CD4-positive, alpha-beta T cell treated with Interleukin-4 for 1 hour (primary cell): ENCODE measurements at places on chromosomes 13 and 19.

DNA sequence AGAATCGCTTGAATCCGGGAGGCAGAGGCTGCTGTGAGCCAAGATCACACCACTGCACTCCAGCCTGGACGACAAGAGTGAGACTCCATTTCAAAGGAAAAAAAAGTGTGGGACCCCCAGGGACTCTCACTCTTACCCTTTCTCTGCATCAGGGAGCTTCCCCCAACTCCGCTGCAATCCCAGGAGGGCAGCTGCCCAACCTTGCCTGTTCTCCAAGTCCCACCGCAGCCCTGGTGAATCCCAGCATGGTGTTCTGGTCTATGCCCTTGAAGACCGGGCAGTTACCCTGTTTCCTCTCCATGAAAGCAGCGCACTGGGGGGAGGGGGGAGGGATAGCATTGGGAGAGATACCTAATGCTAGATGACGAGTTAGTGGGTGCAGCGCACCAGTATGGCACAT lies 35.7 kb upstream of the DPRX start:
- no peak for DNase-seq

DNA sequence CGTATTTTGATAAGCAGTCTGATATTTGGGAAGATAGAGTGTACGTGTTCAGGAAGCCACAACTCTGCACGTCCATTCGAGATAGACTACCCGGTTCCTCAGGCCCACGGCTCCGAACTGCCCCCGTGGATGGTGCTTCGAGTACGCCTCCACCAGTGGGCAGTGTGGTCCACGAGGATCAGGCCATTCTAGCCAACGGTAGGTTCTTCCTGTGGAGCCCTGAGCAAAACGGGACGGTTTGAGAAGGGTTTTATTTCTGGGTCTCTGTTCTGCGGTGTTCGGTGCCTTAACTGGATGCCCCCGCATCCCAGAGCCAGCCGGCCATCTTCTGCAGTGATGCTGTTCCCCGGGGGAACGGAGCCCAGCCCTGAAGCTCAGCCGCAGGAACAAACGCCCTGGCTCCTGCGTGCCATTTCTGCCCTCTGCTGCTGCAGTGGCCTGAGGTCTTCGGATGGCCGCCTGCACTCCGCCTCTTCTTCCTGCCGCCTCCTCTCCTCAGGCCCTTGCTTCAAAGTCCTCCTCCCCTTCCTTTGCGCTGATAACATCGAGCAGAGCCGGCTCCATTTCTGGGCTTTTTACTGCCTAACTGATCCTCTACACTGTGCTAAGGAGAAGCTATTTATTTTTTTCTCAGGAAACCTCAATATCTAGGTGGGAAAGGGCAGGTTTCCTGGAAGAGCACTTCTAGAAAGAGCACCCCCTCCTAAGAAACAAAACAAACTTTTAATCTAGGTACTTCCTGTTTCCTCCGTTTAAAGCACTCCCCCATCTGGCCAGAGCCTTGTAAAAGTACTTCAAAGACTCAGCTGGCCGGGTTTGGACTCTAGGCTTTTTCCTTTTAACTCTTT lies 36.2 kb upstream of the SLC46A3 start:
- no peak for DNase-seq

DNA sequence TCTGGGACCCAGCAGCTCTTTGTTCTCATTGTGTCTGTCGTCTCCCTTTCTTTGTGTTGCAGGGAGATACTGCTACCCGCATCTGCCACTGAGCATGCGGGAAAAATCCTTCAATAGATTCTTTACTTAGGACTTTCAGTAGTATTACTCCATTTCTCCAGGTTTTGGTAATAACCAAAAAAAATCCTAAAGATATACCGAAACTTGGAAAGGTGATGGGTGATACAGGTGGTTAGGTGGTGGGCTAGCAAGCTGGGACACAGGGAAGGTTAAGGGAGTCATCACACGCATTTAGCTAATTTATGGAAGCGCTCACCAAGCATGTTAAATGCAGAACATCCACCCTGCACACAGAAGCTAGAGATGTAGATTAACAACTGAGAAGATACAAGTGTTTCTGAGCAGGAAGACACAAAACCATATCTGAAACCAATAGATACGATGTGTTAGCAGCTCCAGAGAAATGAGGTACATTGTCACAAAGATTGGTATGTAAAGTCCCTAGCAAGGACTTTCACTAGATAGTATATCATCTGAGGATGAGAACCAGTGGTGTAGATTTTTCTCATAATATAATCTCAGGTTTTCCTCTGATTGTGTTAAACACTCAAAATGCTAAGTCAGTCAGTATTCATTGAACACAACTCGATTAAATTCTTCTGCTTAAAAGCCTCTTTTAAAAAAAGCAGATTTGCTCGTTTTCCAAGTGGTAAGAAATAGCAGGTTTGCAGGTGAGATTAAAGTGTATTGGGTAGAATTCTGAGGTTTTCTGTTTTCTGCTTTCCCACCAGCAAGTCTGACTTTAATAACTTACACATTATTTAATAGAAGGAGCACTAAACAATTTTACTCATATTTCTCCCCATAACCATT lies 1.2 kb upstream of the SLAIN1 start:
- DNase-seq, result no peak

GRCh38 chr19:49006905-49007304 lies 10.0 kb downstream of the LHB start:
- DNase-seq, result no peak

DNA sequence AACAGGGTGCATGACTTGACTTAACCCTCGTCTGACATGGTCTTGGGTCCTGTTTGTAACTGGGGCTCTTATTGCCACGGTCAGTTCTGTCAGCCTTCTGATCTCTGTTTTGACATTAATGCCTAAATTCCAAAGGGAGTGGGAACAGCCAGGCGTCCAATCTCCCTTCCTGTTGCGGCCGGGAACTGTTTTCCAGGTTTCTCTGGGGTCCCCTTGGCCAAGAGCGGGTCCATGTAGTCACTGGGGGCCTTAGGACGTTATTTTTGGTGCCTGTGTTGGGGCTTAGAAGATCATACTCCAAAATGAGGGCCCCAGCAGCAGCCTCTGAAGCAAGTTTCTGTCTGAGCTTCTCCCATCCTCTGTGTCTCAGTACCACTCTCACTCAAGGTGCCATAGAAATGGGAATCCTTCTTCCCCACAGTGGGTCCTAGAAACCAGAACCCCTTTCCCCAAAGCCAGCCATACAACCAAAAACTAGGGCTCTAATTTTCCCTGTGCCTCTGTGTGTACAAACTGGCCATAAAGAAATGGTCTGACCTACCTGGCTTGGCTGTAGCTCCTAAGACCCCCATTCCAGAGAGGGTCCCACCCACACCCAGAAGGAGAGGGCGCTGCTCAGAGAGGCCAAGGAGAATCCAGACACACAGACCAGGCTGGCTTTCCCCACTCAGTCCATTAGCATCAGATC lies 50.4 kb downstream of the C13orf46 start:
- no peak for DNase-seq

GRCh38 chr13:104625201-104625600 lies 1559.0 kb upstream of the SLC10A2 start:
- DNase-seq, result no peak

- DNase-seq, result no peak
Observed at GRCh38 chr19:33411621-33412180, 38.2 kb downstream of the CEBPG start.

- peak; percentile 24 for DNase-seq
Observed at GRCh38 chr19:34366738-34367623, 2.0 kb downstream of the GPI start.

GRCh38 chr13:97979556-97979955 lies 26.1 kb downstream of the IPO5 start:
- no peak for DNase-seq
